ENCODE measurements at places on chromosomes 7 and 10. TPM values are rescaled to one million over a fixed set of nuclear protein-coding genes. Genes with fewer than 3 reads are reported as not detected.

NPC1L1 gene
- total RNA-seq = not detected

SYT15B gene
- 0.19 TPM for total RNA-seq

TAS2R4 gene
- total RNA-seq = 1.1 TPM

UNCX gene
- not detected for total RNA-seq

- no peak overlapping the region for H3K27ac ChIP-seq
- no peaks in the 10 kb centered on the region for H3K36me3 ChIP-seq
- no peak overlapping the region for H3K4me3 ChIP-seq
- peaks cover 7% of the 10 kb centered on the region for H3K4me1 ChIP-seq
- peaks cover 1% of the 10 kb centered on the region for H3K27me3 ChIP-seq
Observed at GRCh38 chr10:132907821-132908620, 34.3 kb downstream of the CFAP46 start.

- H3K27ac ChIP-seq = no peak overlapping the region
- no peaks in the 10 kb centered on the region for H3K36me3 ChIP-seq
- DNase-seq = no peak
- H3K4me1 ChIP-seq = peaks cover 13% of the 10 kb centered on the region
- no peak overlapping the region for H3K4me3 ChIP-seq
- H3K27me3 ChIP-seq = peaks cover 2% of the 10 kb centered on the region
Observed at GRCh38 chr10:69504576-69505250, 53.4 kb downstream of the TSPAN15 start.

GRCh38 chr7:43952028-43952427 is 25.8 kb downstream of the UBE2D4 start:
- H3K36me3 ChIP-seq = peaks cover 6% of the 10 kb centered on the region
- H3K27ac ChIP-seq = no peak overlapping the region
- DNase-seq = no peak
- no peak overlapping the region for H3K4me3 ChIP-seq
- no peaks in the 10 kb centered on the region for H3K27me3 ChIP-seq
- peaks cover 10% of the 10 kb centered on the region for H3K4me1 ChIP-seq

- H3K27ac ChIP-seq = no peak overlapping the region
- DNase-seq = no peak
- H3K4me1 ChIP-seq = no peaks in the 10 kb centered on the region
Observed at GRCh38 chr10:52198540-52198939, 115.5 kb upstream of the DKK1 start.

DNA sequence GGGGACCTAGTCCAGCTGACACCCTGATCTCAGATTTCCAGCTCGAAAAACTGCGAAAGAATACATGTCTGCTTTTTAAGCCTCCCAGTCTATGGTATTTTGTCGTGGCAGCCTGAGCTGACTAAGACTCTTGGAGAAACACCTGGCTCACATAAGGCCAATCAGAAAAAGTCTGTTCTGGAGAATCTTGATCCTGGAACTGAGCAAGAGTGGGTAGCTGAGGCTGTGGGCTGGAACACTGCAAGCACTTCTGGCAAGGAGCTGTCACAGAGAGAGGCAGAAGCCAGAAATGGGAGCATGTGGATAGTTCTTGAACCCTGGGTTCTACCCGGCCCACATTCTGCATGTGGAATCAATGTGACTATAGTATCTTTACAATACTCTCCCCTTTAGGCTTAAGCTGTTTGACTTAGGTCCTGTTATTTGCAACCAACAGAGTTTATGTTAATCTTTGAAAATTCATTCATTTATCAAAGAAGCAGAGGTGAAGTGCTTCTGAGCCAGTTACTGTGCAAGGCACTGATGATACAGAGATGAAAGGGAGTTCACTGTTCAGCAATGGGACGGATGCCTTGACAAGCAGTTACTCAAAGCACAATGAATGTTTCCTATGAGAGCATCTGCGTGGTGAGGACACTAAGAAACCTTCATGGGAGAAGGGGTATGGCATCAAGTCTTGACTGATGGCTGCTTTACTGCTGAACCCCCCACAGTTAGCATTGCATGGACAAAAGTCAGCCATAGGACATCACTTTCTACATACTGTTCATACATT is 4.4 kb upstream of the C10orf90 start:
- no peak overlapping the region for H3K27ac ChIP-seq
- no peak overlapping the region for H3K4me3 ChIP-seq
- no peaks in the 10 kb centered on the region for H3K27me3 ChIP-seq
- DNase-seq = no peak
- H3K36me3 ChIP-seq = no peaks in the 10 kb centered on the region

DNA sequence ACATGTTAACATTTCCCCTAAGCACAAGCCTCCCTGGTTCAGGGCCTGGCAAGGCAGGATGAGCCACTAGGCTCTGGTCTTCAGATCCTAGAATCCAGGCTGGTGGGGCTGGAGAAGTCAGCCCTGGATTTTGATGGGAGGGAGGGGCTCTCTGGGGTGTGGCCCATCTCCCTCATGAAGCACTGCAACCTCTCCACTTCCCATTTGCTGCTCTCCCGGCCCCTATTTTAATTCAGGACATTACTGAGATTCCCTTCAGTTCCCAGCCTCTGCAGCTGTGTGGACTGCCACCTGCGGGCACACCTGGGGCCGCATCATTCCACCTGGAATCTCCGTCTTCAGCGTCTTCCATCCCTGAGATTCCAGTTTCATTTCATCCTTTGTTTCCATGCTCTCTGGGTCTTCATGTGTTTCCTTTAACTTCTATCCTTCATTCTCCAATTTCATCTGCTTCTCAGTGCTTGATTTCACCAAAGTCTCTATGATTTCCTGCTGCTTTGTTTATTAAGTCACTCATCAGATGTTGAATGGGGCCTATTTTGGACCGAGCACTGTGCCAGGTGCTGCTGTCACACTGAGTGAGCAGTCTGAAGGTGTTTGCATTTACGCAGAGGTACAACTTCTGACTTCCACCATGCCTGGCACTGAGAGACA is 253.6 kb downstream of the WDR37 start:
- H3K27me3 ChIP-seq = no peaks in the 10 kb centered on the region
- no peak overlapping the region for H3K4me3 ChIP-seq
- no peak overlapping the region for H3K27ac ChIP-seq
- no peaks in the 10 kb centered on the region for H3K36me3 ChIP-seq
- no peak for DNase-seq

DNA sequence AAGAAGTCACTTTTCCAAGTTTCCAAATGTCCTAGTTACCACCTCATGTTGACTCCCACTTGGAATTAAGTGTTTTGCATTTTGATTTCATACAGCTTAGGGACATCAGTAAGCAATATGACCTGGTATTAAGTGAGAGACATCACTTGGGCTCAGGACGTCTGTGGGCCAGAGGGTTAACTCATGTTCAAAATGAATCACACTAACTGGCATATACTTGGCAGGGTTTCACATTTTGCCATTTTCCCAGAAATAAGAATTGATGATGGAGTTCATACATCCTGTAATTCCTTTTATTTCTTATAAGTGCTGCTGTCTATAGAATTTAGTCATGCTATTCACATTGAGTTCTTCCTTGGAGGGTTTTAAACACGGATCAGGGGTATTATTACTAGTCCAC is 516.5 kb downstream of the PHTF2 start:
- no peaks in the 10 kb centered on the region for H3K27me3 ChIP-seq
- H3K4me1 ChIP-seq = no peaks in the 10 kb centered on the region
- no peak for DNase-seq
- H3K27ac ChIP-seq = no peak overlapping the region
- no peaks in the 10 kb centered on the region for H3K36me3 ChIP-seq

DNA sequence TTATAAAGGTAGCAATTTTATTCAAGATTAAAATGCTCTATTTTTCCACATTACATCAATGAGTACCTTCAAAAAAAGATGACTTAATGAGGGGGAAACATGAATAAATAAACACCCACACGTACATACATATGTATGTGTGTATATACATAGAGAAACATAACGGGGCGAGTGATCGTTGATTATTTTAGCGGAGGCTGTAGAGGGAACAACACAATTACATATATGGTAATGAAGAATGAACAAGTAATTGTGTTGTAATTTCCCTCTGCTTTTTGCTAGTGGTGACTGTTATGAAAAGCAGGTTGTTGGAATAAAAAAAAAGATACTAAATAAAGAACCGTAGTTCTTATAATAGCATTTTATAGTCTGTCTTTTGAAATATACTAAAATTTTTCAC is 63.2 kb downstream of the CACNB2 start:
- no peaks in the 10 kb centered on the region for H3K27me3 ChIP-seq
- no peak for DNase-seq
- H3K4me1 ChIP-seq = peaks cover 7% of the 10 kb centered on the region
- H3K4me3 ChIP-seq = no peak overlapping the region
- no peaks in the 10 kb centered on the region for H3K36me3 ChIP-seq

DNA sequence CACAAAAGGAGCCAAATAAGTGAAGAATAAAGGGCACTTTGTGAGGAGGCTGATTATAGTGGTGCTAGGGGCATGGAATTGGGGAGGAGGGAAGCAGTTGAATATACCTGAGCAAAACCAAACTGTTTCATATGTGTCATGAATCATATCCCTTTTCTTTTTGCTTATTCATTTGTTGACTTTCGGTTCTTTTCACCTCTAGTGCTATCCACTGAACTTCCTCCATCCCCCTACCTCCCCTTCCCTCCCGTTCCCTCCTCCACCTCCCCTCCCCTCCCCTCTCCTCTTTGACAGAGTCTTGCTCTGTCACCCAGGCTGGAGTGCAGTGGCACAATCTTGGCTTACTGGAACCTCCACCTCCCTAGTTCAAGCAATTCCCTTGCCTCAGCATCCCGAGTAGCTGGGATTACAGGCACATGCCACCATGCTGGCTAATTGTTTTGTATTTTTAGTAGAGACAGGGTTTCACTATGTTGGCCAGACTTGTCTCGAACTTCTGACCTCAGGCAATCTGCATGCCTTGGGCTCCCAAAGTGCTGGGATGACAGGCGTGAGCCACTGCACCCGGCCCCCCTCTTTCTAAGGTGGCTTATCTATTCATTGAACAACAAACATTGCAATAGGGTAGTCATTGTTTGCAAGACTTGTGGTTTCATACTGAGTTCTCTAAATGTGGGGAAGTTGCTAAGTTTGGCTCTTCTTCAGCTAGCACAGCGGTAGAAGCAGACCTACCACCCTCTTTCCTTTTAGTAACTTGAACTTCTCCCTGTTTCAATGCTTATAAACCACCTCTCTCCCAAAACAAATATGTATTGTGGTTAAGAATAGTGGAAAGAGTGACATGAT is 150.4 kb upstream of the PRPS1L1 start:
- H3K4me1 ChIP-seq = peaks cover 9% of the 10 kb centered on the region
- H3K27ac ChIP-seq = no peak overlapping the region
- no peaks in the 10 kb centered on the region for H3K36me3 ChIP-seq

- no peak overlapping the region for H3K27ac ChIP-seq
- no peak for DNase-seq
- H3K4me1 ChIP-seq = no peaks in the 10 kb centered on the region
- no peak overlapping the region for H3K4me3 ChIP-seq
Observed at GRCh38 chr10:124324451-124324850, 94.3 kb downstream of the OAT start.
